ENCODE measurements at places on chromosomes 2 and 18. TPM values are rescaled to one million over a fixed set of nuclear protein-coding genes. Genes with fewer than 3 reads are reported as not detected.

CYP27A1 gene
- 0.28 TPM for total RNA-seq

SLC5A7 gene
- not detected for total RNA-seq

CD8B2 gene
- not detected for total RNA-seq

SPC25 gene
- total RNA-seq: 0.17 TPM
